ENCODE measurements at places on chromosomes 6 and 20.
A peak's percentile ranks its signal among the peaks of the same experiment; 100 is the strongest.

GRCh38 chr20:53077373-53078205, 105.4 kb downstream of the TSHZ2 start:
- peak; percentile 48 for DNase-seq

GRCh38 chr6:35496841-35497570, at the start of gene TEAD3:
TSS of gene TEAD3 (minus strand) at chr6:35497079.
- peak; percentile 92 for DNase-seq

- DNase-seq, result no peak
These were observed 21.9 kb upstream of the SCUBE3 start for GRCh38 chr6:35191889-35192288.

- peak; percentile 73 for DNase-seq
These were observed 5.3 kb upstream of the FOXC1 start for GRCh38 chr6:1604158-1605003.

DNA sequence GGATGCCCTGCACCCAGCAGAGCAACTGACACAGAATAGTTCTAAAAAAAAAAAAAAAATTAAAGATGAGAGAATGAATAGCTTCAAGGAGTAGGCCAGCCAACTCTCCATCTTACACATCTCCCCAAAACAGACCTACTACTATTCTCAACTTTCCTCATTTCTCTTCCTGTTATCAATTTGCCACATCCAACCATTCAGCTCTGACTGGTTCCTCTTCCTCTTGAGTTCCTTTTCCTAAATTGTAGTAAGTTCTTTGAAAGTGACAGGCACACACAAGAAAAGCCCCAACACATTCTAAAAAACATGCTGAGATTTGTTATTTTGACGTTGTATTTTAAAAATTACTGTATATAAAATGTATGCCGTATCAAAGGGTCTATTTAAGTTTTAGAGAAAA, 117.2 kb downstream of the PDSS2 start:
- DNase-seq, result no peak

DNA sequence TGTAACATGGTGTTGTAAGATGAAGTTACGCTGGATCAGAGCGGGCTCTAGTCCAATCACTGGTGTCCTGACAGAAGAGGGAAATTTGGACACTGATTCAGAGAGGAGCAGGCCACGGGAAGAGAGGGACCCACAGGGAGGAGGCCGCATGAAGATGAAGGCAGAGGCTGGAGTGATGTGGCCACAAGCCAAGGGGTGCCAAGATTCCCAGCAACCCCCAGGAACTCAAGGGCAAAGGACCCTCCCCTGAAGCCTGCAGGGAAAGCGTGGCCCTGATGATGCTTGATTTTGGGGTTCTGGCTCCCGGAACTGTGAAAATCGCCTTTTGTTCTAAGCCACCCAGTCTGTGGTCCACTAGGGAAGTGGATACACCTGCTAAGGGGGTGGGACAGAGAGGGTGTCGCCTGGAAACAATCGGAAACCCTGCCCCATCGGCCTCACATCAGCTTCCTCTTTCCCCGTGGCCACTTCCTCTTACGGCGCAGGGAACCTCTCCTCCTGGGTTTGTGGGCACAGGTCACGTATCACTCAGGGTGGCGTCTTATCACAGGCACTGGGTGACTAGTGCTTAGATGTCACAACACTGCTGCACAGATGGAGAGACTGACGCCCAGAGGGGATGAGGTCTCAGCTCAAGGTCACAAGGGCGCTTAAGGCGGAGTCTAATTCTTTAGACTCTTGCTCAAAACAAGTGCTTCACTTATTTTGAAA, 58.0 kb downstream of the SULF2 start:
- no peak for DNase-seq

GRCh38 chr20:25573288-25574251, 11.8 kb downstream of the NINL start:
- DNase-seq, result no peak

GRCh38 chr6:130035211-130035610, 16.8 kb downstream of the L3MBTL3 start:
- no peak for DNase-seq

GRCh38 chr6:16286151-16286522, 47.8 kb downstream of the GMPR start:
- DNase-seq, result peak; percentile 78

GRCh38 chr20:58238490-58238889, 10.0 kb upstream of the ANKRD60 start:
- DNase-seq, result no peak

DNA sequence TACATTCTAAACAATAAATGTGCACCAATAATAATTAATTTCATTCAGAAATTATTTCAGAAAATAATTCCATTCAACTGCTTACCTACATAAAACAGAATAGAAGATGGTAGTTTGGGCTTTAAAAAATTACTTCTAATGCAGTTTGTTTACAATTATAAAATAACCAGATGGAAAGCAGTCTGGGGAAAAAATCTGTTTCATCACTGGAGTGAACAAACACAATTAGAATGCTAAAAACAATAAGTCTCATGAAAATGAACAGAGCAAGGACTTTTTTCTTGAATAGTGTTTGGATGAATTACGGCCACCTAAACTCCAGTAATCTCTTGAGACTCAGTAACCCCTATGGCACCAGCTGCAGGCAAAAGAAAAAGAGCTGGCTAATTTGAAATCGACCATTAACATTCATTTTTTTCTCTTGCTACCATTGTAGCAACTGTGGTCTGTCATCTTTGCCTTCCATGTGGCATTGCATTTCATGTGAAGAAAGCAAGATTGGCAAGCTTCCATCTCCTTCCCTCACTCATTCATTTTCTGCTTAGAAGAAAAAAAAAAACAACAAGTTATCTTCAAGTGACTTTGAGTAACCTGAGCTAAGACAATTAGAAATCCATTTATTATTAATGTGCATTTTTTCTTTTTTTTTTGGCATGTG, 88.4 kb upstream of the CEP85L start:
- no peak for DNase-seq

DNA sequence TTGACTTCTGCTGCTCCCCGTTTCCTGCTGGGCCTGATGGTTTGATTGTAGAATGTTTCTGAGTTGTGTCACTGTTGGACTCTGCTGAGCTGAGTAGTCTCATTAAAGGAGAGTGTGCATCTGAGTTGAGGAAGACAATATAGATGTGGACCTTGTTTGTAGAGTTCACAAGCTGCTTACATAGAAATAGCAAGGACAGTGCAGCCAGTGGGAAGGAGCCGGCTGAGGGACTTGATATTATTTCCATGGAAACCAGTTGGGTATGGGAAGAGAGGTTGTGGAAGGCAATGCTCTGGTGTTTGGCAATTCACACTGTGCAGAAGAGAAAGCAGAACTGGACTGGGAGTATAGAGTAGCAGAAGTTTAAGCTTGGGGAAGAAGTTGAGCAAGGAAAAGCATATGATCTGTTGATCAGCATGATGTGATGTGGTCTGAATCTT, 14.8 kb downstream of the IGF2R start:
- DNase-seq, result peak; percentile 12

- peak; percentile 89 for DNase-seq
These were observed 4.2 kb upstream of the PRPH2 start for GRCh38 chr6:42726485-42727086.

GRCh38 chr6:83273596-83273995, 80.4 kb downstream of the RWDD2A start:
- no peak for DNase-seq

DNA sequence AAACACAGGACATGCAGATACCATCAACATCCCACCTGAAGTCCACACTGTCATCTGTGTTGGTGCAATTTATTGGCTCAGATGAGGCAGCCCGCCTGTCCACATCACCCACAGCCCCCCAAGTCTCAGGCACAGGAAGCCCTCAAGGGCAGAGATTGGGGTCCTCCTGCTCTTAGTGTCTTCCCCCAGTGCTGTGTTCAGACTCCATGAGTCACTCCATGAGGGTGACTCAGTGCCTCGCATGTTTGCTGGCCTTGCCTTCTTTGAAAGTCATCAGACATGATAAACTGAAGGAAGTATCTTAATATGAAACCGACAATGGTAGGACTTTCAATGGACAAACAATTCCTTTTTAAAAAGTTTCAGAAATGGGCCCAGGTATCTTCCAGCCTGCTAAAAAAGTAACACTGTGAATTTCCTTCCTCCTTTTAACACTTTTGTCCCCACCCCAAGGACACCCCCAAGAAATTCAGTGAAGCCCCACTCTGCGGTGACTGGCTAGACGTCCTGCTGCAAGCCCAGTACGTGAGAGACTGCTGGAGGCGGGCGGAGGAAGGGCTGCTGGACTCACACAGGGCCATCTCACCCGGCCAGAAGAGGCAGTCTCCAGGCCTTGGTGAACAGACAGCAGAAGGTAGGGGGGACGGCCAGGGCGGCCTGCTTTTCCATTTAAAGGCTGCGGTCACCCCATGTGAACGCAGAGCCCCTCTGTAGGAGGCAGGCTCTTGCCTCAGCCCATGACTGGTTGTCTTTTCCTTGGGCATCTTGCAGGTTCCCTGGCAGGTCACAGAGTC, 43.0 kb upstream of the KCNK16 start:
- DNase-seq, result peak; percentile 76

- peak; percentile 98 for DNase-seq
These were observed 25.3 kb downstream of the TBC1D7 start for GRCh38 chr6:13302751-13303667.

- DNase-seq, result peak; percentile 78
These were observed 78.0 kb upstream of the TMEM181 start for GRCh38 chr6:158481690-158482473.

DNA sequence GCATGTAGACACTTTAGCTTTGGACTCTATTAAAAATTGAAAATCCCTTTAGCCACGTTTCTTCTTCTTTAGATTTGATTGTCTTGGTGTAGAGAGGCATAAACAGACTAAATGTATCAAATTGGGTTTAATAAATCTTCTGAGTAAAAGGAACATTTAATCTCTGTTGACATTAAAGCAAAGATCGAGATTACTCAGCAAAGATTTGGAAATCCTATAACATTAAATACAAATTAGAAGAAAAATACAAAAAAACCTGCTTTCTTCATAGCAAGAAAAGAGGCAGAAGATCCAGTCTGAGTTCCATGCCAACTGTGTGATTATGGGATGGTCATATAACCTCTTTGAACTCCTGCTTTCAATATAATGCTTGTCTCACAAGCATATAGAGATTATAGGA, 172.3 kb downstream of the GJA1 start:
- no peak for DNase-seq

GRCh38 chr20:24892522-24892921, 56.5 kb upstream of the CST7 start:
- DNase-seq, result no peak

DNA sequence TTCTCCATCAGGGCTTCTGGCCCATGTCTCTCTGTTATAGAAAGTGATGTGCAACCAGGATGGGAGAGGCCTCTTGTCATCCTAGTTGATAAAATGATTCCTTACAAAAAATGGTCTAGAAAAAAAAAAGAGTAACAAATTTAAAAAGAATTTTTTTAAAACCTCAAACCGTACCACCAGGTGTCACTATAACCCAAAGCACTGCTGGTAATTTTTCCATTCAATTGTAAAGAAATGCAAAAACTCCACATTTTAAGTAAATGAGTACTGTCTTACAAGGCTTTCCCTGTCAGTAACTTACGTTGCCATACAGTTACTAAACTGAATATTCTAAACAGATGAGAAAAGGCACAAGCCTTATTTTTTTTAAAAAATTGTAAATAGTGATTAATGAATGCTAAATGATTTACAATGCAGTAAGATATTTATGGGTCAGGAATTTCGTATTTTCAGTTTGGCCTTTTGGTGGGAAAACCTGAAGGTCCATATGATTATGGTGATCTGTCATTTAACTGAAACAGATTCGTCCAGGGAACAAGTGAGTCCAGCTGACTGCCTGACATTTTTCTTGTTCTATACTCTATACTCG, 95.4 kb downstream of the OGFRL1 start:
- peak; percentile 20 for DNase-seq

DNA sequence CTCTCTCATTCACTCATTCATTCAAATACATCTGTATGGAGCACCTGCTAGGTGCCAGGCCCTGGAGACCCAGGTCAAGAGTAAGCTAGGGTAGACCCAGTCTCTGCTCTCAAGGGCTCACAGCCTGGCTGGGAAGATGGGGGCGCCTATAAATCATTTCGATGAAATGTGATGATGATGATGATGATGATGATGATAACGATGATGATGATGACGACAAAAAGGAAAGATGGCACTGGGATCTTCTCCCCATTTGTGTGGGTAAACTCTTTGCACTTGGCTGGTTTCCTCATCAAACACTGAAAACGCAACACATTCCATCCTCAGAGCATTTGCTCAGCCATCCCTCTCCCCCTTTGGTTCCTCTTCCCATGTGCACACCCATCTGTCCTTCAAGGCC, 188.0 kb upstream of the CDYL start:
- no peak for DNase-seq
